GM13976 (cell line): ENCODE measurements at places on chromosomes 12 and 14.

DNA sequence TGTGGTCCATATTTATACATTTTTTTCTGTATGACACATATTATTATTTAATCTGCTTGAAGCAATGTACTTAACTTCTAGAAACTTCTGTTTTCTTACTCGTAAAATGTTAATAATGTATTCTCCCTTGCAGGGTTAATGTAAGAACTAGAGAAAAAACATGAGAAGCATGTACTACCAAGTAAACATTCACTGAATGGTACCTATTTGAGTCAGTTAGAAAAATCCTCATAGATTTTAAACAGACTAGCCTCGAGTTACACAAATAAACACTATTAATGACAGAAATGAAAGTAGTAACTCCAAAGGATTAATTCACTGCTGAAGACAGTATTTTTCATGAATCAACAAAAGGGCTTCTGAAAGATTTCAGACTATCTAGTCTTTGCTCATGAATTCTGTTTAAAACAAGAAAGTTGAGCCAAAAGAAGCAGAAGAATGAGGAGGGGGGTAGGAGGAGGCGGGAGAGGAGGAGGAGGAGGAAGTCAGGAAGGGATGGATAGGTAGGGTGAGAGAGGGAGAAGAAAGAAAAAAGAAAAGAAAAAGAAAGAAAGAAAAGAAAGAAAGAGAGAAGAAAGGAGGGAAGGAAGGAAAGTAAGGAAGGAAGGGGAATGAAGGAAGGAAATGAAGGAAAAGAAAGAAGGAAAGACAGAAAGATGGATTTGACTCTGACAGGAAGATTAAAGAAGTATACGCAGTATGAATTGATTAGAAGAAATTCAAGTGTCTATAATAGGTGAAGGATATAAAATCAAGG, 68.2 kb upstream of the CCDC91 start:
- DNase-seq: no peak

- no peak for DNase-seq
Observed at GRCh38 chr12:86590296-86590695, 334.1 kb upstream of the MGAT4C start.

GRCh38 chr14:76995279-76996035, 33.1 kb downstream of the IRF2BPL start:
- no peak for DNase-seq

DNA sequence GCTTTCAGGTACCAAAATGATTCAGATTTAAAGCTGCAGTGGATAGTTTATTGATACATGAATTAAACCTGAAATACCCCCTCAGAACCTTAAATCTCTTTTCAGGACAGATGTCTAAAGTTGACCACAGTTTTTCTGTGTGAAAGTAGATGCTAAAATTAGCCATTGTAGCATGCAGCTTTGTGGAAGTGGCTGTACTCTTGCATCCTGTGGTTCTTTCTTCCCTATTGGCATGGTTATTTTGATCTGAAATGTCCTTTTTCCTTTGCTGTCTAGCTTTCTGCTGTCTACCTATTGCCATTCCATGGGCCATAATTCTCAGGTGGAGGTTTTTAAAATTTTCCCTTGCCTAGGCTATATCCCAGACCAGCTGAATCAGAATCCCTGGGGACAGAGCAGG, 455.6 kb downstream of the ZFP36L1 start:
- no peak for DNase-seq

DNA sequence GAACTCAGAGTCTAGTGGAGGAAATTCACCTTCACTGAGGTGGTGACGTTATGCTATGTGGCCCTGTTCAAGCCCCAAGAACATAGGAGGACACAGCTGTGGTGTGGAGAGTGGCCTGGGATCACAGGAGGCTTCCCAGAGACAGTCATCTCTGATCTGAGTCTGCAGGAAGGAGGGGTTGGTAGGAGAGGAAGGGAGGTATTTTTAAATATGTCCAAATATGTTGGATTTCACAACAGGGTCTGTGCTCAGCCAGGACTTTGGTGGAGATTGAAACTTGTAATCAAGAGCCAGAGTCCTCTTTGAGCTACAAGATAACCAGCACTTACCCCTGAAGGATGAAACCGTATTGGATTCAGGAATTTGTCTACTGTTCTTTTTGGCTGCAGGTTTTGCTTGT, 26.4 kb upstream of the MED13L start:
- DNase-seq: no peak

GRCh38 chr14:33932576-33933345, 18.1 kb downstream of the EGLN3 start:
- no peak for DNase-seq

DNA sequence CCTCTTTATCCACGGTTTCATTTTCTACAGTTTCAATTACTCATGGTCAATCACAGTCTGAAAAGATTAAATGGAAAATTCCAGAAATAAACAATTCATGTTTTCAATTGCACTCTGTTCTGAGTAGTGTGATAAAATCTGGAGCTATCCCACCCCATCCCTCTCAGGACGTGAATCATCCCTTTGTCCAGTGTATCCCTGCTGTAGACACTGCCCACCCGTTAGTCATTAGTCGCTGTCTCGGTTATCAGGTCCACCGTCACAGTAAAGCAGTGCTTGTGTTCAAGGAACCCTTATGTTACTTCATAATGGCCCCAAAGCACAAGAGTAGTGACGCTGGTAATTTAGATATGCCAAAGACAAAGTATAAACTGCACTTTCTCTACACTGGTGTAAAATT, 141.0 kb upstream of the LMNTD1 start:
- DNase-seq: no peak

DNA sequence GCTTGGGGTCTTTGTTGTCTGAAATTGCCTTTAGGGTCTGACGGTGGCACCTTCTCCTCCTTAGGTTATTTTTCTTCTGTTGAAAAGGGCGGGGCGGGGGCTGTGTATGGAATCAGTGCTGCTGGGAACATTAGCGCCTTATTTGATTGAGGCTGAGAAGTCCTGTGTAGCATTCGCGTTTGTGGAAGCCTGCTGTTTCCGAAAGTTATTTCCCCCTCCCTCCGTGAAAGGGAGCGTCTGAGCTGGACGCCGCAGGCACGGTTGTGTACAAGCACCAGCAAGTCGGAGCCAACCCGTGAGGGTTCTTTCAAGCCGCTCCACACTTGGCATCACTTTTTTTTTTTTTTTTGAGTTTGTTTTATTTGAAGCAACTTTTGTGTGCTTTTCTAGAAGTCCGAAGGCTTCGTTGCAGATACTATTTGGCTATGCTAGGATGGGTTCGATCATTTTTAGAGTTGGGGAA, 1.1 kb downstream of the SYNE2 start:
- peak; percentile 52 for DNase-seq

DNA sequence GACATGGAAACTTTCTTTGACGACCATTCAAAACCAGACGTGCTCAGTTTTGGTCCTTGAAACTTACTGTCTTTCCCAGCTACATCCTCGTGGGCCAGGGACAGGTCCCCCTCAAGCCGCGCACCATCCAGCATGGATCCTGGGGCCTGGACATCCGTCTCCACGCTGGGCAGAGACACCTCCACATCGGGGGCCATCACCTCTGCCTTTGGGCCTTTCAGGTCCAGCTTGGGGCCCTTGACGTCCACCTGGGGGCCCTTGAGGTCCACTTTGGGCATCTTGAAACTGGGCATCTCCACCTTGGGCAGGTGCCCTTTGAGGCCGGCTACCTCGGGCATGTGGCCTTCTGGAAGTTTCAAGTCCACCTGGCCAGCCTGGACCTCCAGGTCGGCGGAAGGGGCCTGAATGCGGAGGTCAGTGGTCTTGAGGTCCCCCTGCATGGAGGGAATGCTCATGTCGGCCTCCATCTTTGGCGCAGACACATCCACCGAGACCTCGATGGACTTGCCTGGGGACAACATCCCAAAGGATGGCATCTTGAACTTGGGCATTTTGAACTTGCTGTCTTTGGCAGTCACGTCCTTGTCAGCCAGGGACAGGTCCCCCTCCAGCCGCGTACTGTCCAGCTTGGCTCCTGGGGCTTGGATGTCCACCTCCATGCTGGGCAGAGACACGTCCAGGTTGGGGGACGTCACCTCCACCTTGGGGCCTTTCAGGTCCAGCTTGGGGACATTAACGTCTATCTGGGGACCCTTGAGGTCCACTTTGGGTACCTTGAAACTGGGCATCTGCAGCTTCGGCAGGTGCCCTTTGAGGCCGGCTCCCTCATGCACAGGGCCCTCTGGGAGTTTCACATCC, 17.1 kb downstream of the PLD4 start:
- no peak for DNase-seq

DNA sequence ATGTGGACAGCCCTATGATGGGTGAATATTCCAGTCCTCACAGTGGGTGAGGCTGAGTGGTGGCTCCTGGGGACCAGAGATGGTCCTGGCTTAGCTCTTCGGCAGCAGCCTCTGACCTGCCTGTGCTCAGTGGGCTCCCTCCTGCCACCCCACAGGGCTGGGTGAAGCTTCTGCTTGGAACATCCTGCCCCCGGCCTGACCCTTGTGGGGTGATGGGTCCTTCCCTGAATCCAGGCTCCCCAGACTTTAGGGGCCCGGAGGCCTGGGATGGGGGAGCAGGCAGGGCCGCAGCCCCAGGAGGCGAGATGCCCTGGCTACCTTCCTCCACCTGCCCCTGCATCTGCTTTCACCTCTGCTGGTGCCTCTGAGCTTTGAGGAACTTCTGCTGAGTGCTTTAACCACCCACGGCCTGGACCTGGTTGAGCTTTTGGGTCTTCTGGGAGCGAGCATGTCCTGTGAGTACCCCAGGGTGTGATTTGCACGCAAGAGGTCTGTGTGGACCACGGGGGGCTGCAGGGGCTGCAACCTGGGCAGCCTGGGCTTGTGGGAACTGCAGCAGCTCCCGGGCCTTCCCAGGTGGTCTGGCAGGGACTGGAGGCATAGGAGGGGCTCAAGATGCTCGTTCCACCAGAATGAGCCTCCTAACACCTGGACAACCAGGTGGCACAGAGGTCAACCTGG, 159.5 kb downstream of the KIF26A start:
- DNase-seq: no peak
